ENCODE measurements at places on chromosomes 16 and 17.

DNA sequence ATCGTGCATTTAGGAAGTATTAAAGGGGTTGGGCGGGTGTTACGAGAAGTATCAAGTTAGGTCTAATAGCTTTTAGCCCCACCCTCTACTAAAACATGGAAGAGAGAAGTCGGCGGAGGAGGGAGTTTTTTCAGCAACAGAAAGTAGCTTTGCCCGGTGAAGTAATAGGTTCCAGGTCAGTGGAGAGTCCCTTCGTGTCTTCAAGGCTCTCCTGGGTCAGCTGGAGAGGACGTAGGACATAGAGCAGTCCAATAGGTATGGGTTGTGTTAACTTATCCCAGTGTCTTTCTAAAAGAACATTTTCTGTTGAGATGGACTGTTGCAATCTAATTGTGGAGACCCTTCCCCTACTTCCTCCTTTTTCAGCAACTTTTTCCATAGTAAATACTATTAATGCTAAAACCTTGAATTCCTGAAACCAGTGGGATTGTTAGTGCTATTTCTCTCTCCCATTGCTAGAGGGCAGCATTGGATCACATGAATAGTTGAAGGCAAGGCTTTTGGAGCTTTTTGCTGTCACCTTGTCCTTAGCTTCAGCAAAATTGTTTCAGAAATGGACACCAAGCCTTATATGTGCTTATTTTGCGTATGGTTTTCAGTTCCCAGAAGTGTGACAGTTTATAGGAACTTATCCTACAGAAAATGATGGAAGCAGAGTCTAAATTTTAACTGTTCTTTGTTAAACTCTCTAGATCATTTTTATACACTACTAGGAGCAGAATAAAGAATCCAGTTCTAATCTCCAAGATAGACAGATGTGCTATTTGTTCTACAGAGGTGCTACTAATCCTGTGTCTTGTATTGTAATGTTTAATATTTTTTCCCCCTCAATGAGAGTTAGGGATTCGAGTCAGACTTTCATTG, 38.4 kb downstream of the UTP18 start:
- no peak for DNase-seq

GRCh38 chr16:28264656-28265055, 27.7 kb upstream of the SBK1 start:
- no peak for DNase-seq

- DNase-seq, result no peak
These were observed 71.5 kb upstream of the DHX40 start for GRCh38 chr17:59493867-59494266.

DNA sequence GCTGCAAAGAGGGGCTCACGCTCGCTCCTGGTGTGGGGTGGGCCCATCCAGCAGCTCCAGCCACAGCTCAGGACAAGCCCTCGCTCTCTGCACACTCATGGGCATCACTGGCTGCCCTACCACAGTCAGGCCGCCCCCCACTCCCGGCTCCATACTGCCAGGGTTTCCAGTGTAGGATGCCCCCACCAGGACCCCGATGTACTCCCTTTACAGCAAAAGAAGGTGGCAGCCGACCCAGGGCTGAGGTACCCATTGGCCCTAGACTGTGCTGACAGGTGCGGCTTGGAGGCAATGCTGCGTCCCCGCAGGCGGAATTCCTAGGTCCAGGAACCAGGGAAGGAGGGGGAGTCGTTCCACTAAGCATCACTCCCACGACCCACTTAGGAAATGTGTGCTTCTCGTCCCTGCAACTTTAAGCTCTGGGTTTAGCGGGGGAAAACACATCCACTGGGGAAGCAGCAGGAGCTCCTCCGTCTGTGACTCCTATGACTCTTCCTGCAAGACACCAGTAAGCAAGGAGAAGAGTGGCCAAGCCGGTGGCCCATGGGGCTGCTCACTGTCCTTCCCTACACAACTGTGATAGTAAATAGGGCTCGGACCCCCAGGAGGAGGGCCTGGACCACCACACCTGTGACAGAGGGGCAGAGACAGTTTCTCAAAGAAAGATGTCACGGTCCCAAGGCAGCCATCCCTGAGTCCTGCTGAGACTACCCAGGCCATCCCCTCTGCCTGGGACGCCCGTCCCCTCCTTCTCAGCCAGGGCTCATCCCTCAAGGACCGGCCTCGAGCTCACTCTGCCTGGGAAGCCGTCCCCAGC, 13.1 kb downstream of the CORO7 start:
- DNase-seq, result no peak

- DNase-seq, result no peak
These were observed 8.6 kb upstream of the VAC14 start for GRCh38 chr16:70809392-70810060.

- no peak for DNase-seq
These were observed 35.9 kb upstream of the SMIM36 start for GRCh38 chr17:55546991-55547664.

DNA sequence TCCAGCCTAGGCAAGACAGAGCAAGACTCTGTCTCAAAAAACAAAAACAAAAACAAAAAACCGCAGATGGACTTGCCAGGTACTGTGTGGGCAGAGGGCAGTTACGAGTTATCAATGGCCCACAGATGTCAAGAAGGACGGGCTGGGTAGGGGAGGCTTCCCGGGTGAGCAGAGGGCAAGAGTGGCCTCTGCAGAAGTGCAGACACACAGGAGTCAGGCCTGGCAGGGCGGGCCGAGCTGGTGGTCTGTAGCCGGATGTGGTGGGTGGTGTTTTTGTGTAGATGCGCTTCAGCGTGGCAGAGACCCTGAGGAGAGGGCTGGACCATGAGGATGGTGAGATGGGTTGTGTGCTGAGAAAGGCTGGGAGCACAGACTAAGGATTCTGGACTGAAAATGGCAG, 44.9 kb upstream of the KDM6B start:
- no peak for DNase-seq

GRCh38 chr17:30920282-30920681, 1.5 kb upstream of the ADAP2 start:
- no peak for DNase-seq

- no peak for DNase-seq
These were observed 208.9 kb downstream of the RBFOX3 start for GRCh38 chr17:79401704-79402674.

GRCh38 chr17:10119203-10120108, 79.0 kb downstream of the GAS7 start:
- DNase-seq, result no peak

DNA sequence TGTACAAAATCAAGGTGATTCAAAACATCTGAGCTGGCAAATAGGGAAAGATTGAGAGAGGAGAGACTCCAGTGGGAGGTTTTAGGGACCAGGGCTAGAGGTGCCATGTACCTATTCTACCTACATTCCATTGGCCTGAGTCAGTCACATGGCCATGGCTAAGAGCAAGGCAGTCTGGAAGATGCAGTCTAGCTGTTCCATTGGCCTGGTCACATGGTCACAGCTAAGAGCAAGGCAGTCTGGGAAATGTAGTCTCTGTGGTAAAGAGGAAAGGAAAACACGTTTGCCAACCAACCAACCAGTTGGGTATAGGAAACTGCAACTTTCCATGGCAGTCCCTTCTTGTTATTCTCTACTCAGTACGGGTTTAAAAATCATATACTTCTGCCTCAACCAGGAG, 369.1 kb downstream of the XYLT1 start:
- no peak for DNase-seq

DNA sequence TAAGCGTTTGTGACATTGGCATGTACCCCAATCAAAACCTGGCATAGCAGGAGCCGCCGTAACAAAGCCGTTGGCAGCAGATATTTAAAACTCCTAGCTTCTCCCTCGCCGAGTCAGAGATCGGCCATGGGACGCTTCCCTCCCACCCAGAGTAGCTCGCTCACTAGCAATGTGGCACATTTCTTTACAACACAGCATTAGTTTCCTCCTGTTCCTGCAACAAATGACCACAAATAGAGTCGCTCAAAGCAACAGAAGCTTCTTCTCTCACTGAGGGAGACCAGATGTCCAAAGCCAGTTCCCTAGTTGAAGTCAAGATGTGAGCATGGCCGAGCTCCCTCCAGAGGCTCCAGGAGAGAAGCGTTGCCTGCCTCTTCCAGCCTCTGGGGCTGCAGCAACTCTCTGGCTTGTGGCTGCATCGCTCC, 106.7 kb downstream of the RBFOX3 start:
- no peak for DNase-seq

GRCh38 chr16:67423611-67424260, 7.2 kb upstream of the HSD11B2 start:
- no peak for DNase-seq

DNA sequence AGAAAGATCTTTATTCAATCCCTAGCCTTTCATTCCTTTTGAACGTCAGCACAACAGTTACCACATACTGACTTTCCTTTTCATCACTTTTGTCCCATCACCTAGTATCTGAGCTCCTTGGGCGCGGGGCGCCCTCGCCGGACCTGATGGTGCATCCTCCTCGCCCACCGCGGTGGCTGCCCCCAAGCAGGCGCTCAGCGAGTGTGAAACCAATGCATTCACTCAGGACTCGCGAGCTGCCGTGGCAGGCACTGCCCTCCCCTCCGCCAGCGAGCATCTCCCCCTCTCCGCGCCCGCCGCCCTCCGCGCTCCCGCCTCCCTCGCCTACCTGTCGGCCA, 756 bp downstream of the KLHL11 start:
- no peak for DNase-seq

GRCh38 chr17:48619826-48620449, 4.8 kb upstream of the HOXB8 start:
- no peak for DNase-seq

- no peak for DNase-seq
These were observed 296.8 kb downstream of the SOX9 start for GRCh38 chr17:72417627-72418026.

DNA sequence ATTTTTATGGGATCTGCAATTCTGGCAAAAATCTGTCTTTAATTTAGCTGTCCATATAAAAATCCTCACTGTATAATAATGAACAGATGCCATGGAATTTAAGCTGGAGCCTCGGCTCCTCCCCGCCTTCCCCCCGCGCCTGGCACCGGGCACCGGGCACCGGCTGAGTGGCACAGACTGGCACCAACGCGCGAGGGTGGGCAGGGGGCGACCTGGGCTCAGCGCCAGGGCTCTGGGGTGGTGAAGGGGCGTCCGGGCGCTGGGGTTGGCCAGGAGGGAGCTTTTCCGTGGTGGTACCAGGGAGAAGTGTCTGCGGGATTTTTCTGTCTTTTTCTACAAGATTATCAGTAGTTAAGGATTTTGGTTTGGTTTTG, 9.1 kb downstream of the NEUROD2 start:
- no peak for DNase-seq

GRCh38 chr17:64277831-64278562, 14.9 kb upstream of the TEX2 start:
- DNase-seq, result no peak

DNA sequence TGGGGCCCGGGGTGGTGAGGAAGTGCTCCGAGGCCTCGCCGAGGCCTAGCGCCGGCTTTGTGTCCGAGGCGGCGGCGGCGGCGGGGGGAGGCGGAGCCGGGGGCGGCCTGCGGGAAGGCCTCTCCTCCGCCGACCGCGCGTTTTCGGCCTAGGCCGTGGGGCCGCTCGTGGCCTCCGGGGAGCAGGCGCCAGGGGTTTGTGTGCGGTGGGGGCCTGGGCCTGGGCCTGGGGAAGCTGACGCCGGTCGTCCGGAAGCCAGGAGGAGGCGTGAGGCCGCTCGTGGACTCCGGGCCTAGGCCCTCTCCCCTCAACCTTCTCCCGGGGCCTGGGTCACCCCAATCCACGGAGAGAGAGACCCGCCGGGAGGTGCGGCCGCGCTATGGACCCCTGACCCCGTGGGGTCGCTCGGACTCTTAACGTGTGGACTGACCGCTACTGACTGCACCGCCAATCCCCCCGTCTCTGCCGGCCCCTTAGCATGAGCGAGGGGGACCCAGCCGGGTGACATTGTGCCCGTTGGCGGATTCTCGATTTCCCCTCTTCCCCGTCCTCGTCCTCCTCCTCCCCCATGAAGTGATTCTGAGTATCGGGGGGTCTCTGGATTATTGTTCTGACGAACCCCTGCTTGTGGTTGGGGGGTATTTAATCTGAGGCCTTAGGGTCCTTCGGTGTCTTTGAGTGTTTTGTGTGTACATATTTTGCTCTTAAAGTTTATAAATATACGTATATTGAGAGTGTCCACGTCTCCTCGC, 660 bp downstream of the RBBP6 start:
- DNase-seq, result peak; percentile 54

DNA sequence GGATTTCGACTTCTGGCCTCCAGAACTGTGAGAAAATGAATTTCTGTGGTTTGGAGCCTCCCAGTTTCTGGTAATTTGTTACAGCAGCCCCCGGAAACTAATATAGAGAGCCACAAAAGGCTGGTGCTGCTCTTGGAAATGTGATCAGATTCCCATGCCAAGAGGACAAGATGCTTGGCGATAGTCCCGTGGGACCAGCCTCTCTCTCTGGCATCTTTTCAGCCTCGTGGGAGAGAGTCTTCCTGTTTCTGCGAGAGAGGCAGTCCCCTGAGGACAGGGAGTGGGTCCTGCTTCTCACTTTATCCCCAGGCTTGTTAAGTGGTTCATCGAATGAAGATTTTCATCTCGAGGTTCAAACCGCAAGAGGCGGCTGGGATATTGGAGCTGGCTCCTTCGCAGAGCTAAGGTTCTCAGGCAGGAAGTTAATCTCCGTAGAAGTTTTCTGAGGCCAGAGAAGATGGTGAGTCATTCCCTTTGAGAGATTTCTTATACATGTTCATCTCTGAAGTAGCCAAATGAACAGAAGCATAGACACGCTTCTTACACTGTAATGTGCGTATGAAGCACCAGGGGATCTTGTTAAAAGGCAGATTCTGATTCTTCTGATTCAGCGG, 211.6 kb upstream of the SDK2 start:
- no peak for DNase-seq

DNA sequence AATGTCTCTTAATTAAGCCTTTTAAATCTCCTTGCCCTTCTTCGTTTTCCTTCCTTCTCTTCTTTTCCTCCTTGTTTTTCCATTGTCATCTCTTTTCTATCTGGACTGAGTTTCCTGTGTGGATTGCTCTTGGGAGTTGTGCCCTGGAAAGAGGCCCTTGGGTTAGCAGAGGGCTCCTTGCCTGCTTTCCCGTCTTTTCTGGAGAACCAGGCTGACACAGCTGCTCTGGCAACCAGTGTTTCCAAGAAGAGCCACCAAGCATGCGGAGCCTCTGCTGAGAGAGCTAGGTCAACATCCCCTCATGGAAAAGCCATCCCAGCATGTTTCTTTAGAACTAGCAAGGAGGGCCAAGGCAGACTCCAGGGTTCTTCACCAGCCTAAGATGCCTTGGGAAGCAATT, 75.4 kb downstream of the HLF start:
- DNase-seq, result no peak

- DNase-seq, result no peak
These were observed 153.3 kb downstream of the CDH11 start for GRCh38 chr16:64968539-64968938.

DNA sequence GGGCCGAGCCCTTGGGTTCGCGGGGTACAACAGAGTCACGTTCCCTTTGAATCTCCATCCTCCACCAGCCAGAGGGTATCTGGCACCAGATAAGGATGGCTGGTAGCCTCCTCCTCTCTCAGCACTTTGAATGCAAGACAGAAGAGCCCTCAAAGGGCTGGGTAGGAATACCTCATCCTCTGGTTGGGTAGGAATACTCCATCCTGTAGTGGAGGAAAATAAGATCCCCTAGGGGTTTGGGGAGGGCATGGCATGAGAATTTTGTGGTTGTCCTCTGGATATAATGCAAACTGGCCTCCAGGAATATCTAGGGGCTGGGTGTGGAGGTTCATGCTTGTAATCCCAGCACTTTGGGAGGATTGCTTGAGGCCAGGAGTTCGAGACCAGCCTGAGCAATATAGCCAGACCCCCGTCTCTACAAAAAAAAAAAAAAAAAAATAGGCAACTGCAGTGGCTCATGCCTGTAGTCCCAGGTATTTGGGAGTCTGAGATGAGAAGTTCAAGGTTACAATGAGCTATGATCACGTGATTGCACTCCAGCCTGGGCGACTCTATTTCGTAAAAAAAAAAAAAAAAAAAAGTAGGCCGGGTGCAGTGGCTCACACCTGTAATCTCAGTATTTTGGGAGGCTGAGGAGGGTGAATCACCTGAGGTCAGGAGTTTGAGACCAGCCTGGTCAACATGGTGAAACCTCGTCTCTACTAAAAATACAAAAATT, 2.7 kb downstream of the IGFBP4 start:
- DNase-seq, result no peak

Data from activated naive CD4-positive, alpha-beta T cell (primary cell).